ENCODE measurements at places on chromosomes 13 and 19.

GRCh38 chr13:114116734-114117133, 15.7 kb downstream of the RASA3 start:
- no peak for DNase-seq

- DNase-seq = no peak
Measured at GRCh38 chr13:51998723-51999509, 12.3 kb downstream of the ATP7B start.

DNA sequence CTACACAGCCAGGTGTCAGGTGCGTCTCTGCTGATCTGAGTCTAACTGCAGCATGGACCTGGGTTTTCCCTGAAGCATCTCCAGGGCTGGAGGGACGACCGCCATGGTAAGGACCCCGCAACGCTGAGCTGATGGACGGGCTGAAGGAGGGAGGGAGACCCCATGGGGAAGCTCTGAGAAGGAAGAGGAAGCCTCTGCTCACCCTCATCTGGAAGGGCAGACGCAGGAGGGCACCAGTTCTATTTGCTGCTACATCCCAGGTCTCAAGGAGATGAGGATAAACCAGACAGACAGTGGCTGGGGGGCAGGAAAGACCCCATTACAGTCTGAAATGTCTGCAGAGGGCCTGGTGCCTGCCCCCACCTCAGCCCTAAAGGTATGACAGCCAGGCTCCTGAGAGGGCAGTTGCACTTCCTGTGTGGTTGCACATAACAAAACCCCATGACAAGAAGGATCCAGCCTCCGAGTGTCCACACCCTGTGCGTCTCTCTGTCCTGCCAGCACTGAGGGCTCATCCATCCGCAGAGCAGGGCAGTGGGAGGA, at the start of gene LILRA2:
LILRA2 (plus strand) TSS at position 461 of the 543 bp plus-strand sequence. CDS start 89 bp downstream, outside the sequence.
- no peak for DNase-seq

DNA sequence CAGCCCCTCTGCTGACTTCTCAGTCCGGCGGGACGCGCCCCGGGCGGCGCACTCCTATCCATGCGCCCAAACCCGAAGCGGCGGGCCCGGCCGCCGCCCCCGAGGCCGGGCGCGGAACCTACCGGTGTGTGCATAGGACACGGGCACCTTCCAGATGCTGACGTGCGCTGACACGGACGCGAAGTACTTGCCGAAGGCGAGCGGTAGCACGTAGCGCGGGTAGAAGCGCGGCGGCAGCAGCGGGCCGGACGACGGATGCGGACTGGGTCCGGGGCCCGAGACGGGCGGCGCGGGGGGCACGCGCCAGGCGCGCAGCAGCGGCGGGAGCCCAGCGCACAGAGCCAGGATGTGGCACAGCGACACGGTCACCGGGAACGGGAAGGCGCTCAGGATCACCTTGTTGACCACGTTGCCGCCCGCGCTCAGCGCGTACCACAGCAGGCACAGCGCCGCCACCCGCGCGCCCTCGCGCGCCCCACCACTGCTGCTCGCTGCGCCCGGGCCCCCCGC, 338 bp downstream of the SLC35E1 start:
- DNase-seq = no peak

DNA sequence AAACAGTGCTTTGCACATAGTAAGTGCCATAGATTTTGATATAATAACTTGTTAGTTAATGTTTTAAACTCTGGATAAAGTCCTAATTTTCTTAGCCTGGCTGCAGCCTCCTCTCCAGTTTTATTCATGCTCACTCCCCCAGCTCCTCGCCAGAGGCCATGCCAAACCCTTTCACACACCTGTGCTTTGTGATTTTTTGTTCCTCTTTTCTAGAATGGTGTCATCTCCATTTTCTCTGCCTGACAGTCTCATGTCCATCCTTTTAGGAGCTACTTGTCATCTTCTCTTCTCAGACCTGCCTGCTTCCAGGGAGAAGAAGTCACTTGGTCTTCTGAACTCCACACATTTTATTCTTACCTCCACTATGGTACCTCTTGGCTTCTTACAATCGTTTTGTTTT, 55.8 kb upstream of the SPATA13 start:
- DNase-seq = no peak

DNA sequence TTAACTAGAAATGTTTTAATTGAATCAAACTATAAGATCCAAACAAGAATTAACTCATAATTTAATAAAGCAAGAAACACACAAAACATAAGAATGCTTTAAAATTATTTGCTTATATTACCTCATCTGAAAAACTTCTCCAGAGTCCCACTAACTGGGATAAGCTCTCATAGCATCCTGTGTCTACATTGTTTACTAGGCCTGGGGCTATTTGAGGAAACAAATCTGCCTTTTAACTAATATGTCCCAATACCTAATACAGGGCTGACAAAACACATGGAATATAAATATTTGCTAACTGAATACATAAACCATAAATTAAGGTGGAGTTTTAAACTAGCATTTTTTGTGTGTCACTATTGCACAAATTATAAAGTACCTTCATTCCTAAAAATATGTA, 1399.8 kb upstream of the SLC10A2 start:
- DNase-seq = no peak

GRCh38 chr19:49823472-49823871, 5.4 kb downstream of the MED25 start:
- no peak for DNase-seq

- DNase-seq = no peak
Measured at GRCh38 chr19:49453757-49454240, 774 bp downstream of the ALDH16A1 start.

DNA sequence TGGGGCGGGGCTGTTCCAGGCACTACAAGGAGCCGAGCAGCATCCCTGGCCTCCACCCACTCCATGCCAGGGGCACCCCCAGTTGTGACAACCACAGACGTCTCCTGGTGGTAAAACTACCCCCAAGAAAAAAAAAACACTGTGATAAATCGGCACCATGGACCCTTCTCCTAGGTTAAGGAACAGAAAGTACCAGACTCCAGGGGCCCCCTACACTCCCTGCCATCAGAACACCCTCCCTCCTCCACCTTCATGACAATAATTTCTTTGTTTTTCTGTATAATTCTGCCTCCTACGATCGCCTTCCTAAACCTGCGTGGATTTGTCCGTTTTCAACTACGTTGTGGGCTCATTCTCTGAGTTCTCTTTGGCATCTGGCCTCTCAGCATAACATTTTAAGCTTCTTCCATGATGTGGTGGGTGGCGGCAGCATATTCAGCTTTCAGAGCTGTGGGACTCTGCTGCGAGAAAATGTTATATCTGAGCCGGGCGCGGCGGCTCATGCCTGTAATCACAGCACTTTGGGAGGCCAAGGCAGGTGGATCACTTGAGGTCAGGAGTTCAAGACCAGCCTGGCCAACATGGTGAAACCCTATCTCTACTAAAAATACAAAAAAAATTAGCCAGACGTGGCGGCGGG, 8.6 kb downstream of the TLE2 start:
- DNase-seq = no peak

DNA sequence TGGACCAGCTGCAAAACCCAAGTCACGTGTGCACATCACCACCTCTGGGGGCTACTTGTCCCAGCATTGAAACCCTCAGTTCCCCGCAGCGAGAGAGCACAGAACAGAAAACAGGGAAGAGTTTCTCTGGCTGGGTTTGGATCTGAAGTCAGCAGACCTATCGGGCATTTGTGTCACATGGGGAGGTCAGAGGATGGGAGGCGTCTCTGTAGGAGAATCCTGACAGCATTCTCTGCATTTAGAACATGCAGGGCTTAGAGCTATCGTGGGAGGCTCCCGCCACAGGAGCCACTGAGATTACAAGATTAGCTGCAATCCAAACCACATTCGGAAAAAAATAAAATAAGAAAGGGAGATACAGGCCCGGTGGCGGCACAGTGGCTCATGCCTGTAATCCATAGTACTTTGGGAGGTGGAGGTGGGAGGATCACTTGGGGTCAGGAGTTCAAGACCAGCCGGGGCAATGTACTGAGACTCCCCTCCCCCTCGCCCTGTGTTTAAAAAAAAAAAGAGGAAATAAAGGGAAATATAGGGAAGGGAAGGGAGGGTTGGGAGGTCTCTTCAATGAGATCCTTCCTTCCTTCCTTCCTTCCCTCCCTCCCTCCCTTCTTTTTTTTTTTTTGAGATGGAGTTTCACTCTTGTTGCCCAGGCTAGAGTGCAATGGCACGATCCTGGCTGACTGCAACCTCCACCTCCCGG, 2.9 kb upstream of the TLE6 start:
- DNase-seq = no peak

GRCh38 chr19:38877781-38878574, at the start of gene RINL:
Gene RINL, minus strand, starts transcription at chr19:38878275. Its CDS starts 1,533 bp downstream, at chr19:38876742.
- DNase-seq = peak; percentile 41

GRCh38 chr19:45641274-45642105, 2.3 kb upstream of the EML2 start:
- peak; percentile 42 for DNase-seq

GRCh38 chr19:5637971-5638370, 15.1 kb downstream of the SAFB start:
- no peak for DNase-seq

DNA sequence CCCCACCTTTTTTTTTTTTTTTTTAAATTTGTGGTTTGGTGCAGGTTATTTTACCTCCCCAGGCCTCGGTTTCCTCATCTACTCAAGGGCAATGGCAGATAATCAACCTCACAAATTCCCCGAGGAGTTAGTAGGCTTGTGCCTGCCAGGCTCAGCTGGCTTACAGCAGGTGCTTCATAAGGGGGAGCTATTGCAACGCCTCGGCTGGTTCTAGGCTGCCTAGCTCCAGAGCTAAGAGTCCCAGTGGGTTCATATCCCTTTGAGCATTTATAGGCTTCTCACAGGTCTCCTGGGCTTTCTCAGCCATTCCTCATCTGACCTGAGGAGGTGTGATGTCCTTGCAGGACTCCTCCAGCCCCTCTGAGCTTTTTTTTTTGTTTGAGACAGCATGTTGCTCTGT, 10.6 kb downstream of the BCKDHA start:
- DNase-seq = no peak

- DNase-seq = no peak
Measured at GRCh38 chr13:96238861-96239260, 149.0 kb downstream of the HS6ST3 start.

DNA sequence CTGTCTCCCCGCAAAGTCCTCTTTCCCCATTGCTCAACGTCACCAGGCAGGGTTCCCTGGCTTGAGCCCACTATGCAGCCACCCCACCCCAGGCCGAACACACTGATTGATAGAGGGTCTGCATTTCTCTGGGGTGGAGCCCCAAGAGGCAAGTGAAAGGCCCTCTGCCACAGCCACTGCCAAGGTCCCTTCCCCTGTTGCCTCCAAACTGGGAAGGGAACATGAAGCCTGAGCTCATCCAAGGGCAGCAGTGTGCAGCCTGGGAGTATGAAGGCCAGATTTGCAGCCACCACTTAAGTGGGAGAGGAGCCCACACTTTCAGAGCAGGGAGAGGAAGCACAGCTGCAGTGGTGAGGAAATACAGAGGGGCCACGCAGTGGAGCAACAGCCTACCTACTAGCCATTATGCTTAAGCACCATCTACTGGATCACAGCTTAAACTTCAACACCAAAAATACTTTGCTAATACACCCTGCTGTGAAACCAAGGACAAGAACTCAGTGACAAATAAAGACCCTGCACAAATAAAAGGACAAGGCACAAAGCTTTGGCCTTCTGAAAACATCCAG, 48.6 kb downstream of the UBL3 start:
- no peak for DNase-seq

- DNase-seq = no peak
Measured at GRCh38 chr13:112513761-112514160, 74.2 kb downstream of the TUBGCP3 start.

DNA sequence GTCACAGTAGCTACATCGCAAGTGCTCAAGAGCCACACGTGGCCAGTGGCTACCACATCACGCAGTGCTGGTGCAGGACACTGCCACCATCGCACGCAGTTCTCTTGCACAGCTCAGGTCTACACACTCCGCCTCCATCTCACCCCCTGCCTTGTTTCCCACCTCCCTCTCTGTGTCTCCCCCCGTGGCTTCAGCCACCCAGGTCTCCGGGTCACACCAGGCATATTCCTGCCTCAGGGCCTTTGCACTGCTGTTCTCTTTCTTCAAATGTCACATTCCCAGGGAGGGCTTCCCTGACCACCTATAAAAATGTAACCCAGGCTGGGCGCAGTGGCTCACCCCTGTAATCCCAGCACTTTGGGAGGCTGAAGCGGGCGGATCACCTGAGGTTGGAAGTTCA, 10.6 kb downstream of the CCDC8 start:
- no peak for DNase-seq

DNA sequence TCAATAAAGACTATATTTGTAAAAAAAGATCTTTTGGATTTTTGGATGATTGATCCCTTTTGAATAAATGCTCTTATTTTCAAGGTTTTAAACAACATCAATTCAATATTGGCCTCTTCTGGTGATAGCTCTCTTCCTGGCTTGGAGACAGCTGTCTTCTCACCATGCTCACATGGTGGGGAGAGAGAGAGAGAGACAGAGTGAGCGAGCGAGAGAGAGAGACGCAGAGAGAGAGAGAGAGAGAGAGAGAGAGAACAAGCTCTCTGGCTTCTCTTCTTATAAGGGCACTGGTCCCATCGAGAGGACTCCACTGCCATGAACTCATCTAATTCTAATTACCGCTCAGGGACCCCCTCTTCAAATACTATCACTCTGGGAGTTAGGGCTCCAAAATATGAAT, 32.1 kb upstream of the FARP1 start:
- DNase-seq = no peak

DNA sequence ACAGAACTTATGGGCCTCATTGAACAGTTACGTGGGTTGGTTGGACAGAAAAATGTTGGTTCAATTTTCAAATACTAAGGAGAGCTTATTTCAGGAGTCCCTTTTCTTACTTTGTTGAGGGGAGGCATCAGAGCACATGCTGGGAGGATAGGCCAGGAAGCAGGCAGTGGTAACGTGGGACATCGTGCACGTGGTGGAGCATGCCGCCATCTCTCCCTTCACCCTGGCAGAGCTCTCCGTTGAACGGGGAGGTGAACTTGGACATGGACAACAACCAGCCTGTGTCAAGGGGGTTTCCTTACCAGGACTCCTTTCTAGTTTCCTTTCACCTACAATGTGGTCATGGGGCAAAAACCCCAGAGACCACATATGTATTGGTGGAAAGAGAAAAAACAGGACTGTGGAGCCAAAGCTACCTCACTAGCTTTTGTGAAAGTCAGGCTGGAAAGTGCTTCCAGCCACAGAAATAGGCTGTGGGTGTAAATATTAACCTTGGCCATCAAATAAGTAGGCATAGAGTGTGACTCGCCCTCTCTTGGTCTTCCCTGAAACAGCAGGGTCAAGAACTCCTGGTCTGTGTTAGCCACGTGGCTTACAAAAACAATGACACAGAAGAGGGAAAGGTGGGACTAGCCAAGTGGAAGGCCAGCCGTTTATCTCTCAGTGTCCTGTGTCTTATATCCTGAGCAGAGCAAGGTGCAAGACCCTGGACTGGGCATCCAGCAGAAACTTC, 14.4 kb downstream of the MICOS13 start:
- no peak for DNase-seq

DNA sequence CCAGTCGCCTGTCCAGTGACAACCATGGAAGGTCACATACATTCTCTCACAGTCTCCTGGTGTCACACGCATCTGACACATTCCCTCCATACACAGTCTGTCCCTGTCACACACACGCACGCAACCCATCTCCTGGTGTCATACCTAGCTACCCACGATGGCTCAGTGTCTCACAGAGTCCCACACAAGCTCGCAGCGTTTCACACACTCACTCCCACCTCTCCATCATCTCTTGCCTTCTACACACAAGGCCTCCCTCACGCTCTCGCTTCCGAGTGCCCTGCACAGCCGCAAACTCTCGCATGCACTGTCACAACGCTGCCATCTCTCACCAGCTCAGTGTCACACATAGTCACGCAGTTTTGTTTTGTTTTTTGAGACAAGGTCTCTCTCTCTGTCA, 1.2 kb upstream of the GNG8 start:
- no peak for DNase-seq

Data from stimulated activated CD8-positive, alpha-beta memory T cell treated with anti-CD3 and anti-CD28 coated beads, Interleukin-15, amount 100 ng/mL, for 1 hour (primary cell).